H9 (cell line): ENCODE measurements at places on chromosomes 13 and 19. TPM values are rescaled to one million over a fixed set of nuclear protein-coding genes. Genes with fewer than 3 reads are reported as not detected.

ZNF177 gene
- total RNA-seq = 5.7 TPM in 2 replicates

RNF17 gene
- not detected in 2 replicates for total RNA-seq

ATP4A gene
- total RNA-seq = 0.24 and 0.88 TPM in 2 replicates

FFAR2 gene
- not detected in 2 replicates for total RNA-seq

ABHD17A gene
- 47.5 and 50.3 TPM in 2 replicates for total RNA-seq

PSG1 gene
- total RNA-seq = not detected in 2 replicates

FAM124A gene
- total RNA-seq = 40.1 and 41.9 TPM in 2 replicates

C13orf46 gene
- 0.15 and 0.55 TPM in 2 replicates for total RNA-seq

DNA sequence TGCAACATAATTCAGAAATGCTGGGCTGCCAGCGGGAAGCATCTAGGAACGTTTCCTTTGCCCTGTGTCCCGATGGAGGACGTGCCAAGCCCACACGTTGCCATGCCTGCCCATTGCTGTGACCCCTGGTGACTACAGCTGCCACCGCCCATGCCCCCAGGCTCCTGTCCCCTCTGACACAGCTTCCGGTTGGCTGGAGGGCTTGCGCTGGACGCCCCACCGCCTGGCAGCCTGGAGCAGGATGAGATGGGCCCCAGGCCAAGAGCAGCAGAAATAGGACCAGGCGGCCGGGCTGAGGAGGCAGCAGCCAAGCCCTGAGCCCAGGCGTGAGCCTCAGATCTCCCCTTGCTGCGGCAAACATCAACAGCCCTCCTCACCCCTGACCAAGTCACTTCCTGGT, 125.9 kb downstream of the COL4A2 start:
- no peak overlapping the region for H3K4me3 ChIP-seq
- no peaks in the 10 kb centered on the region for H3K27me3 ChIP-seq
- H3K4me1 ChIP-seq = no peaks in the 10 kb centered on the region
- DNase-seq = no peak

DNA sequence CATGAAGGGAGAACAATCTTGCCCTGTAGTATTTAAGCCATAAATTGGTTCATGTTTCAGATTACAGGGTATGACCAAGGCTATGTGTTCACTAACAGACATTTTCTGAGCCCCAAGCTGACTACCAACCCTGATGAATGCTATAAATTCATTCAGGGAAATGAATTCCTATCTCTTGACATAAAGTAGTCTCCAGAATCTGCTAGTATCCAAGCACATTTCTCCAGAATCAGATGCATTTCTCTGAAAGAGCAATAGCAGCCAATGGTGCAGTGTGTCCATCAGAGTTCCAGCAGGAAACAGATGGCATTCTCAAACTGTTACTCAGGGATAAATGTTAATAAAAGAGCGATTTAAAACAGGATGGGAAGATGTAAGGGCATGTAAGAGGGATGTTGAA, 226.4 kb downstream of the COG6 start:
- H3K36me3 ChIP-seq = 0 out of 2 replicates have a peak, but pooled peaks cover 5% of the 10 kb centered on the region
- H3K4me1 ChIP-seq = no peaks in the 10 kb centered on the region
- no peak overlapping the region for H3K4me3 ChIP-seq

GRCh38 chr13:59391696-59392095, 772.0 kb downstream of the DIAPH3 start:
- H3K4me3 ChIP-seq = no peak overlapping the region
- DNase-seq = peak; percentile 52
- H3K4me1 ChIP-seq = no peaks in the 10 kb centered on the region

- no peak for DNase-seq
- H3K27me3 ChIP-seq = no peaks in the 10 kb centered on the region
- no peaks in the 10 kb centered on the region for H3K4me1 ChIP-seq
- no peak overlapping the region for H3K4me3 ChIP-seq
- no peaks in the 10 kb centered on the region for H3K36me3 ChIP-seq
These were observed 102.4 kb downstream of the EFNB2 start for GRCh38 chr13:106433066-106433465.

DNA sequence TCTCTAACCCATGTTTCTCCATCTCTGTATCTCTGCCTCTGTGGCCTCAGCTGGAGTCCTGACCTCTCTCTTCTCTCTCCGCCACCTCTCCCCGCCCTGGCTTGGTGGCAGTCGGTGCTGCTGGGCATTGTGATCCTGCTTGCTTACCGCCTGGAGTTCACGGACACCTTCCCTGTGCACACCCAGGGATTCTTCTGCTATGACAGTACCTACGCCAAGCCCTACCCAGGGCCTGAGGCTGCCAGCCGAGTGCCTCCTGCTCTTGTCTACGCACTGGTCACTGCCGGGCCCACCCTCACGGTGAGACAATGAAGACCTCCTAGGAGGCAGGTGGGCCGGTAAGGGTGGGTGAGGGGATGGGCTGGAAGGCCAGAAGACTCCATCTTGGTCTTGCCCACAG, 4.2 kb downstream of the PLPPR2 start:
- H3K36me3 ChIP-seq = no peaks in the 10 kb centered on the region; the same call in 2 of the 3 replicates
- DNase-seq = no peak
- H3K27ac ChIP-seq = no peak overlapping the region
- H3K27me3 ChIP-seq = no peaks in the 10 kb centered on the region; the same call in 1 of the 2 replicates
- H3K4me1 ChIP-seq = peaks cover 2% of the 10 kb centered on the region; the same call in 1 of the 2 replicates

DNA sequence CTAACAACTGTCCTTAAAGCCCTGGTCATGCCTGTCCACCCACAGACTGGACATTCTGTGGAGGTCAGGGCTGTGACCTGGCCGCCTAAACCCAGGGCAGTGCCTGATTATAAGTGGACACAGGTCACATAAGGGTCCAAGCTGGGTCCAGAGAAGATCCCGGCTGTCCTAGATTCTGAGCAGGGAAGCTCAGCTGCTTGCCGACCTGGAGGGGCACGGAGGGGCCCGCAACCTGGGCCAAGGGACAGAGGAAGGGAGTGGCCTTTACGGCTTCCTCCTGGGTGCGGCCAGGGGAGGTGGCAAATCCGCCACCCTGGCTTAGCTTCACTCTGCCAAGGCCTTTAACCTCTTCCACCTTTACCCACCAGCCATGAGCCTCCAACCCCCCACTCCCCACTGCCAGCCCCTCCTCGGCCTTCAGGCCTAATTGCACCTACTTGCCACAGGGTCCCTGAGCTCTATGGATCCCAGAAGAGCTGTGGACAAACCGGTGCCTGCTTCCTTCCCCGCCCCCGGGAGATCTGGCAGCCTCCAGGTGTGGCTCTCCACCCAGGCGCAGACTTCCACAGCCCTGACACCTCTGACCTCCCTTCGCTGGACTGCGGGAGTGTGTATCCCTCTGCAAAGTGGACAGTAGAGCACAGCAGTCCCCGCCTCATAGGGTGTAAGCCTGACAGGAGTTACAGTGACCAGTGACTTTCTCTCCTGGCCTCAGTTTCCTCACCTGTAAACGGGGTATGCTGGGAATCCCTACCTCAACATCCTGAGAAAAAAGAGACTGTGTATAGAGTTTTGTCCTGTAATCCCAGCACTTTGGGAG, 1.7 kb downstream of the CD320 start:
- H3K27me3 ChIP-seq = no peaks in the 10 kb centered on the region
- no peak overlapping the region for H3K27ac ChIP-seq
- peak overlapping the region; percentile 99 for H3K4me3 ChIP-seq
- no peak for DNase-seq

GRCh38 chr19:1429750-1430149, 8.4 kb upstream of the RPS15 start:
- H3K36me3 ChIP-seq = peaks cover 15% of the 10 kb centered on the region; the same call in 2 of the 3 replicates
- no peaks in the 10 kb centered on the region for H3K27me3 ChIP-seq

DNA sequence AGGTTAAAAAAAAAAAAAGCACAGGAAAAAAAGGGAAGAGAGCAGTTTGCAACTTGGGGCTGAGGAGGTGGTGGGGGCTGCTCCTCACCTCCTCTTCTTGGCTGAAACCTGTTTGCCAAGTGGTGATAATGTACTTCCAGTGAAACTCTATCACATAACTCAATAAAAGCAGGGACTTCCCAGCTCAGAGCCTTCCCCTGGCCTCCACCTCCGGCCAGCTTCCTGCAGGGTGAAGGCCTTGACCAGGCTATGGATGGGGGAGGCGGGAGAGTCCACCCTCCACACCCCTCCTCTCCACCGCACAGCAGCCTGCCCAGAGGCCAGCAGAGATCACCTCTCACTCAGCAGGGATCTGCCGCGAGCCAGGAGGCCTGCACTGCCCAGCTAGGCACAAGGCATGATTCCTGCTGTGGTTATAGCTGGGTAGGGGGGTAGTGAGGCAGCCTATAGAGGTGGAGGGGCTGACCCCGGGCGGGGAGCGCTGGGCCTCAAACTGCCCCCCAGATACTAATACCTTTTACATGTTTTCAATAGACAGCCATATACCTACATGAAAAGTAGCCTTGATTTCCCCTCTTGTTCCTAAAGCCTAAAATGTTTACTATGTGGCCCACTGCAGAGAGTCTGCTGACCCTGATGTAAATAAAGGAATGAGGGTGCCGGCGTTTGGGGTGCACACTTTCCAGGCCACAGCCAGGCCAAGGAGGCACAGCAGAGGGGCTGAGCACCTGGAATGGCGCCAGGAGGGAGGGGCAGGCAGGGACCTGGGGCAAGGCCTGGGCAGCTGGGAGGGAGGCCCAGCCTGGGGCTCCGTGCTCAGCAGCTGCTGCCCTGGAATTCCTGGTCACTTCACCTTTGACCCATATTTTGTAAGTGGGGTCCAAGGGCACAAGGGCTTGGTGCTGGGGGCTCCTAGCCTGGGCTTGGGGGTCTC, 10.3 kb downstream of the ZNF787 start:
- H3K4me3 ChIP-seq = peak overlapping the region; percentile 37; the same call in 1 of the 3 replicates
- H3K27ac ChIP-seq = no peak overlapping the region
- H3K4me1 ChIP-seq = peaks cover 13% of the 10 kb centered on the region
- no peak for DNase-seq
- peaks cover 2% of the 10 kb centered on the region; the same call in 1 of the 3 replicates for H3K36me3 ChIP-seq

DNA sequence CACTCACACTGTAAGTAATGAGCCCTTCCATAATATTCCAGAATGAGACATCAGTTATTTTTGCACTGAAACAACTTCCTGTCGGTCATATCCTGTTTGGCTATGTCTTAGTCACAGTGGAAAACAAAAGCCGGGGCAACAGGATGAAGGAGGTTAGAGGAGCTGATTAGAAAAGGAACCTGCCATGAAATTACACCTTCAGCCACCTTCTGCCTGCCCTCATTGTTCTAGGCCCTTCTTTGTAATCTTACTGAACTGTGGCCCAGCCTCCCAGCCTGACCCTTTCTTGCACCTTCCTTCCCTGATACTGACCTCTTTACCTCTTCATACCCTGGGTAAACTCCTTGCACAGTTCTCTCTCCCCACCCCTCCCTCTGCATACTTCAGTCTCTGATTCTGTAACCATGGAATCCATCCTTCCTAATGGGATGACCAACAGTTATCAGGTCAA, 67.3 kb downstream of the DOCK9 start:
- no peaks in the 10 kb centered on the region for H3K36me3 ChIP-seq
- H3K4me1 ChIP-seq = peaks cover 5% of the 10 kb centered on the region; the same call in 1 of the 2 replicates
- no peak for DNase-seq
- H3K27me3 ChIP-seq = no peaks in the 10 kb centered on the region

DNA sequence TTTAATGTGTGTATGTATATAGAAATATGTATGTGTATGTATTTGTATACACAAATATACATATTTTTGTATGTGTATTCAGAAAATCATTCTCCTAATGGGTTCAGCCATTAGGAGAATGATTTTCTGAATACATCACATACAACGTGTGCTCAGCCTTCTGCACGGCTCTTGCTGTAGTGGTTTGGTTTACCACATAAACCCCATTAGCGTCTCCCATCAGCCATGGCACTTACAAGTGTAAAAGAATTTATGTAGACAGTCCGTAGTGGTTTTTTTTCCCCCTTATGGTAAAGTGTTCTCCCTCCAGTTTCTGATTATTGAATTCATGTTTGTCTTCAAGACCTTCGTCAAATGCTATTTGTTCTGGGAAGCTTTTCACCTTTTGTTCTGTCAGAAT, 38.2 kb downstream of the ATP8A2 start:
- DNase-seq = no peak

DNA sequence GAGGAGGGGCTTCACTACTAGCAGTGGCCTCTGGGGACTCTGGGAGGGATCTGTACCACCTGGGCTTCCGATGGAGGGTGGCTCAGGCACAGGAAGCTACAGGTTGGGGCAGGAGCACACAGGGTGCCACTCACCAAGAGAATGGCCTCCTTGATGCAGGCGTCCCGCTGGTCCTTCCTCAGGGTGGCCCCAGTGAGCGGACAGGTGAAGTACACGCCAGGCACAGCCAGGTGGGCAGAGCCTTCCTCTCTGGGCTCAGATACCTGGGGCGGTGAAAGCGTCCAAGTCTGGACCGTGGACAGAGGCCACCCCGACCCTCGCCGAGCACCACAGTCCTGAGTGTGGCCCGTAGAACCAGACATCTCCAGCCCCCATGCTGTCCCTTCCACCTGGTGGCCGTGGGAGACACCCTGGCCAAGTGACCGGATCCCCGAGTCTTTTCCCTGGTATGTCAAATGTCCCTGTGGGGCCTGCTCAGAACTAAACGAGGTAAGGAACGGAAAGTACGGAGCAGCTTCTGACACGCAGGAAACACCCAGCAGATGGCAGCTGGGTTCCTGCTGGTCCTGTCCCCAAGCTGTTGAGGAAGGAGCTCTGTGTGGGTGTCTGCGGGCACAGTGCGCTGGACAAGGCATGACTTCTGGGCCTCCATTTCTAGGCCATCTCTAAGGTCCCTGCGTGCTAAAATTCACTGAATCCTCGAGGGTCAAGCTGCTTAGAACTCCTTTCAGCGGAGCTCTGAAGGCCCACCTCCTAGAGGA, 5.2 kb downstream of the UBXN6 start:
- no peak overlapping the region for H3K4me3 ChIP-seq
- no peaks in the 10 kb centered on the region for H3K27me3 ChIP-seq
- no peaks in the 10 kb centered on the region for H3K4me1 ChIP-seq
- peaks cover 15% of the 10 kb centered on the region; the same call in 2 of the 3 replicates for H3K36me3 ChIP-seq

DNA sequence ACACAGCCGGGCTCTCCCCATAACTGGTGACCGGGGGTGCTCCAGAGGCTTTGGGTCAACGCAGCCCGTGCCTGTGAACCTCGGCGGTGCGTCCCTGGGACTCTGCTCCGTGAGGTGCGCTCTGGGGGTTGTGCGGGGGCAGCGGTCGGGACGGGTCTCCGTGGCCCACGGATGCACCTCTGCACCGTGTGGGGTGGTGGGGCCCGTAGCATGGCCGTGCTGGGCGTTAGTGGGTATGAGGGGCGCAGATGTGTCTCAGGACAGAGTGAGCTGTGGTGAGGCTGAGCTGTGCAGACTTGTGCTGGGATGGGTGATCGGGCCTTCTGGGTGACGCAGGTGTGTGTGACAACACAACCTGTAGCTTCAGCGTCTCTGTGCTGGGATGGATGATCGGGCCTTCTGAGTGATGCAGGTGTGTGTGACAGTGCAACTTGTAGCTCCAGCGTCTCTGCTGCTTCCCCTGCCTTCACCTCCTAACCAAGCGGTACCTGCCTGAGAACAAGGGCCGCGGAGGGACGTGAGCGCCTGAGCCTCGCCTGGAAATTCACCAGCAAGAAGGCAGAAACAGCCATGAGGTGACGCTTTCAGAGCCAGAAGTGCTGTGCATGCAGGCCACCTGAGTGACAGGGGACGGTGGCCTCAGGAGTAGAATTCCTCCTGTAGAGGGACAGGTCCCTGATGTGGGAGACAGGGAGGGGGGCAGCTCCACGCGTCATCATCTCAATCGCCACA, 599 bp downstream of the ZNF331 start:
- peak; percentile 33 for DNase-seq
- no peak overlapping the region for H3K27ac ChIP-seq
- no peaks in the 10 kb centered on the region for H3K27me3 ChIP-seq
- H3K4me3 ChIP-seq = peak overlapping the region; percentile 88
- H3K36me3 ChIP-seq = peaks cover 59% of the 10 kb centered on the region
- no peaks in the 10 kb centered on the region for H3K4me1 ChIP-seq
